ENCODE measurements at places on chromosomes 12 and 14.

DNA sequence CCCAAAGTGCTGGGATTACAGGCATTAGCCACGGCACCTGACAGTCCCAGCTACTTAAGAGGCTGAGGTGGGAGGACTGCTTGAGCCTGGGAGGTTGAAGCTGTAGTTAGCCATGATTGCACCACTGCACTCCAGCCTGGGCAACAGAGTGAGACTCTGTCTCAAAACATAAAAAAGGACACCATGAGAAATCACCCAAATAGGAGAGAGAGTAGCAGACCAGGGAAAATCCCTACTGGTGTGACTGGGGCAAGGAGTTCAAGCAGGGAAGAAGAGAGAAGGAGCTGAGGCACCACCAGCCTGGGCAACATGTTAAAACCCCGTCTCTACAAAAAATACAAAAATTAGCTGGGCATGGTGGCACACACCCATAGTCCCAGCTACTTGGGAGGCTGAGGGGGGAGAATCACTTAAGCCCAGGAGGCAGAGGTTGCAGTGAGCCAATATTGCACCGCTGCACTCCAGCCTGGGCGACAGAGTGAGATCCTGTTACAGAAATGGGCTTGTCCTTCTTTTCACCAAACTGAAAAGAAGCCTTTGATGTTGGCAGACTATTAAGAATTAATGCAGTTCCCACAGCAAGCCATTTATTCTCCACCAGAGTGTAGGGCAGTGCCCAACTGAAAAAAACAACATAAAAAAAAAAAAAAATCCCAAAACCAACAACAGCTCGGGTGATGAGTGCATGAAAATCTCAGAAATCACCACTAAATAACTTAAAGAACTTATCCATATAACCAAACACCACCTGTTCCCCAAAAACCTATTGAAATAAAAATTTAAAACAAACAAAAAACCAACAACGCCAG, 4.5 kb upstream of the SRSF9 start:
- DNase-seq: no peak

GRCh38 chr14:72183631-72184030, 251.4 kb downstream of the RGS6 start:
- no peak for DNase-seq

- no peak for DNase-seq
Measured at GRCh38 chr12:105814283-105814682, 324.5 kb downstream of the NUAK1 start.

- DNase-seq: no peak
Measured at GRCh38 chr12:45310627-45310968, 94.7 kb downstream of the ANO6 start.

GRCh38 chr12:31387466-31387865, 61.5 kb upstream of the SINHCAF start:
- no peak for DNase-seq

- DNase-seq: no peak
Measured at GRCh38 chr12:2083561-2083960, 30.8 kb downstream of the CACNA1C start.

- DNase-seq: no peak
Measured at GRCh38 chr12:41419131-41419893, 231.2 kb downstream of the PDZRN4 start.

DNA sequence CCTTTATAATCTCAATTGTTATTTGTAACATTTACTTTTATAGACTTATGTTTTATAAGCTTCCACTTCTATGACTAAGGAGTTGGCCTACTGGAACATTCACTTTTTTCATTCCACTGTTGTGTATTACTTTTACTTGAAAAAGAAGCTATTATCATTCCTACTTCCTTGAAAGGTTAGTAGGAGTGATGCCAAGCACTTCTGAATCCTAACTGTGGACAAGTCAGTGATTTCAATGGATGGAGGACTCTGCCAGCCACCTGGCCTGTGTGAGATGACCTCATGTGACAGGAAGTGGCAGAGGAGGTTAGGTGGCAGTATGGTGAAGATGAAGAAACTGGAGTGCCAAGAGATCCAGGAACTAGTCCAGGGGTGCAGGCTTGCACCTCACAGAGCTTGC, 46.0 kb downstream of the TECPR2 start:
- no peak for DNase-seq

- no peak for DNase-seq
Measured at GRCh38 chr12:39764944-39765560, 145.4 kb upstream of the ABCD2 start.

DNA sequence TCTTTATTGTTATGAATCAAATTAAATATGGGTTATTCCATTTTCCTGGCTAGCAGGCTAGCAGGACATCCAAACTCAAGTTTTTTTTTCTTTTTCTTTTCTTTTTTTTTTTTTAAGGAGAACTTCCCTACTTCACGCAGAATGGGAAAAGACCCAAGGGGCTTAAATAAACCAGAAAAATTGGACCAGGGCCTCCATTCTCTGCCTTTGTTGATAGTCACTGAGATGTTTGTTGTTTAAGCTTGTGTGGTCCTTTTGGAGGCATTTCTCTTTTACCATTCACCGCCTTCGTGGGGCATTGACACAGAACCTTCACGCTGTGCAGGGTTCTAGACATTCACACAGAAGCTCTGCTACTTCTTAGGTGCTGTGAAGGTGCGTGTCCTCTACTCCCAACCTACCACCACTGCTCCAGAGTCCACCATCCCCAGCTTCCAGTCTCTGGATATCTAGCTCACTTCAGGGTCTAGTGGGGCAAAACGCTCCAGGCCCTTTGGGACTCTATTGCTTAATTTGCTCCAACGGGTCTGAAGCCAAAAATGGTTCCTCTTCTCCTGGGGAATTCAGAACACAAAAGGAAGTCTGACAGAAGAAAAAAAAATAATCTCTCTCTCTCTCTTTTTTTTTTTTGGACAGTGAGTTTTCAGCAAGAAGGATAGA, 301.3 kb downstream of the AEBP2 start:
- no peak for DNase-seq

GRCh38 chr14:85233756-85234155, 296.2 kb upstream of the FLRT2 start:
- DNase-seq: peak; percentile 23

- no peak for DNase-seq
Measured at GRCh38 chr12:30925607-30926242, 823 bp upstream of the TSPAN11 start.

- DNase-seq: no peak
Measured at GRCh38 chr12:117231750-117232149, 41.5 kb upstream of the FBXO21 start.

GRCh38 chr12:13680916-13681315, 300.5 kb downstream of the GRIN2B start:
- no peak for DNase-seq

DNA sequence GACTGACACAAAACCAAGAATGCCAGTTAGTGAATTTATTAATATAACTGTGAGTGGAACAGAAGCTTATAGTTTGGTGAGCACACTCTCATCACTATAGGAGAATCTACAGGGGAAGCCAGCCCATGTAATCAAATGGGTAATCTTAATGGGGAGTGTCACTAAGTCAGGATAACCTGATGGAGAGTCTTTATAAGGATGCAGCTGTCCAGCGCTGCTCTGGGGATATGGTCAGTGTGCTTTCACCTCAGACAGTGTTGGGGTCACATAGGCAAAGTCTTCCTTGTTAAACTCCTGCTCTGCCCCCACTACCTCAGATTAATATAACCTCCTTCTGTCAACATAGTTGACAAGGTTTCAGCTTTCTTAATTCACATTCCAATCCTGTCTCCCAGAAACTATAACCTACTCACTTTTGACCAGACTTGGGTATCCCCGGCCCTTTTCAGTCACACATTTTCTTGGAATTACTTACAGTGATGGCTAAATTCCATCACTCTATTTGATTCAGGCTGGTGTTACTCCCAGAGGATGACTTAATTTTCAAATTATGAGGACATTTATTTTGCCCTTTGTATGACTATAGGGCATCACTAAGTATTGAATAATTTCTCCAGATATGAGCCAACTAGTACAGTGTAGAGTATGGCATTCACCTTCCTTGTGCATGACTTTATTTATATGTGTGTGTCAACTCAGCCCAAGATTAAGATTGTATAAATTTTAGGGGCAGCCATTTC, 13.2 kb downstream of the STK38L start:
- no peak for DNase-seq

GRCh38 chr12:95168746-95169145, 48.5 kb downstream of the FGD6 start:
- no peak for DNase-seq

DNA sequence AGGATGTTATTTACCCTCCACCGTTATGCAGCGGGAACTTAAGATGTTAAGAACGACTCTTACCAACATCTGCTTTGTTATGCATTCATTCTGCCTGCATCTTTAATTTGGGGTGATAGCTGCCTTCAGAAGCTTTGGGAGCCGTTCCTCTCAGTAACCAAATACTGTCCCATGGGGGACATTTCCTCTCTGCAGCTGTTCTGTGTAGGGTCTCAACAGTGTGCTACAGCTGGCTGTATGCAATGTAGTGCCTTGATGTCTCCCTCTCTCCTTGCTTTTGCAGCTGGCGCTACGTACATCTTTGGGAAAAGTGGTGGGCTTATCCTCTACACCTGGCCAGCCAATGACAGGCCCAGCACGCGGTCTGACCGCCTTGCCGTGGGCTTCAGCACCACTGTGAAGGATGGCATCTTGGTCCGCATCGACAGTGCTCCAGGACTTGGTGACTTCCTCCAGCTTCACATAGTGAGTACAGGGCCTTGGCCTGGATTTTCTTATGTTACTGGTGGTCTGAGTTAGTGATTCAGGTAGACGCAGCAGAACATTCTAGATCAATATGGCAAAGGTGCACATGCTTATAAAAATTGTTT, 744.3 kb downstream of the DIO2 start:
- DNase-seq: no peak

DNA sequence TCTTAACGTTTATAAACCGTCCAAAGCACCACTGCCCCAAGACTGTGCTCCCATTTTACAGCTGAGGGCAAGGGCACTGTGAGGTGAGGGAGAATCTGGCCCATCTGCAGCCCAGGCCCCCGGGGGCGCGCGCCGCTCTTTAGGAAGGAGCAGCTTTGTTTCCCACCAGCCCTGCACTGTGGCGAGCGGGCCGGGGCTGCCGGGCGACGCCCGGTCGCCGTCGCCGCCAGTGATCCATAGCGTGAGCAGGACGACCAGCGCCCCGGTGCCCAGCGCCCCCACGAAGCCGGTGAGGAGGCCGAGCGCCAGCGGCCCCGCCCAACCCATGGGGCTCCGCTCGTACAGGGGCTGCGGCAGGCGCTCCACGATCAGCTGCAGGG, 34.6 kb downstream of the FIGNL2 start:
- DNase-seq: no peak

GRCh38 chr12:75977952-75978671, 53.5 kb downstream of the PHLDA1 start:
- peak; percentile 81 for DNase-seq

DNA sequence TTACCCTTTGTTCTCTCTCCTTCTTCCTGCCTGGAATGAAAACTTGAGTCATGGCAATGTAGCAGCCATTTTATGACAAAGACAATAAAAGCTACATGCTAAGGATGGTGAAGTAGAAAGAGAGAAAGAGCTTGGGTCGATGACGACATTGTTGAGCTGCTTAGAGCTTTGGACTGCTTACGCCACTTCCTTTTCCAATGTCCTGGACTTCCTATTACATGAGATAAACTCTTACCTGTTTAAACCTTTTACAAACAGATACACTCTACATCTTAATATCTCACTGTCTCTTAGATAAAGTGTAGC, 70.1 kb downstream of the PEBP1 start:
- DNase-seq: no peak

DNA sequence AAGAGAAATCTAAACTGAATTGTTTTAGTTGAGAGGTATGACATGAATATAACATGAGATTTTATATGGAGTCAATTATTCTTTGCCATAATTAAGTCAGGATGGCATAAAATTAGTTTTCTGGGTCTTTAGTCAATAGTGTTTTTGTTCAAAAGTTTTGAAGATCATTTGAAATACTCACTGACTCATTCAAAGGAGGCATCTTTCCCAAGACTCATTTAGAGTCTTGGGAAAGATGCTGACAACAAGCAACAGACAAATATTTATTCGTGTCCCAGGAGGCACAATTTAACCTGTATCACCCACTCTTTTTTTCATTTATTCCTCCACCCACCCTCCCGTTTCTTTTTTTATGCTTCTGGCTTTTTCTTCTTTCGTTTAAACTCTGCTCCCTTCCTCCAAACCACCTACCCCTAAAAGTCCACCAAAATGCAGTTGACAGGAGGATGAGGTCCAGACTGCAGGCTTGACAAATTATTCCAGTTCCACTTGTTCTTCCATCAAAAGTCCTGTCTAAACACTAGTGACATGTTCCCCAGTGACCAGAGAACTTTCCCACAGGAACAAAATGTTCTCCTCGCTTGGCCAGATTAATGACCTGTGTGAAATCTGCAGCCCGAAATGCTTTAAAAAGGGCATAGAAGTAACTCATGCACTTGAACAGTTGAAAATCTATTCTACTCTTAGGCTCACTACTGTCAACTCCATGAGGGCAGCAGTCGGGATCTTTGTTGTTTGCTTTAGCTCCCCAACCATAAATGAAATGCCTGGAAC, 43.3 kb upstream of the CSRP2 start:
- DNase-seq: no peak

DNA sequence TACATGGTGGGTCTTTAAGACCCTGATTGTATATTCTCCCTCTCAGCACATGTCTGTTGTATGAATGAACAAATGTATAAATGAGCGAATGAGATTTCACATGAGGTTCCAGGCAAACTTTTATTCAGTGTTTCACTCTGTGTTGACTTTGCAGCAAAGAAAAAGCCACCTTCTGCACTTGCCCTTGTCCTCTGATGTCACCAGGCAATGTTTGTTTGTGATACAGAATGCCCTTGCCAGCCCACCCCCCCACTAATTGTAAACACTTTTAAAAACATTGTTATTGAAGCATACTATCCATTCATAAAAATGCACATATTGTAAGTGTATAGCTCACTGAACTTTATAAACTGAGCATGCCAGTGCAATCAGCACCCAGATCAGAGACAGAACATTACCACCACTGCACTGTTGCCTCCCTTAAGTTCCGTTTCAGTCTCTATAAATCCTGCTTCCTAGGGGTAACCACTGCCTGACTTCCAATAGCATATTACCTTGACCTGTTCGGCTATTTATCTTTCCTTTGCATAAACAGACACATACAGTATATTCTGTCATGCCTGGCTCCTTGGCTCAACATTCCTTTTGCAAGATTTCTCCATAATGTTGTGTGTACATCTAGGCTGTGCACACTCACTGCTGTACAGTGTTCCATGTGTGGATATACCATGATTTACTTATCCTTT, 11.3 kb upstream of the LTA4H start:
- no peak for DNase-seq

GRCh38 chr14:32491416-32492016, 162.4 kb downstream of the AKAP6 start:
- no peak for DNase-seq

DNA sequence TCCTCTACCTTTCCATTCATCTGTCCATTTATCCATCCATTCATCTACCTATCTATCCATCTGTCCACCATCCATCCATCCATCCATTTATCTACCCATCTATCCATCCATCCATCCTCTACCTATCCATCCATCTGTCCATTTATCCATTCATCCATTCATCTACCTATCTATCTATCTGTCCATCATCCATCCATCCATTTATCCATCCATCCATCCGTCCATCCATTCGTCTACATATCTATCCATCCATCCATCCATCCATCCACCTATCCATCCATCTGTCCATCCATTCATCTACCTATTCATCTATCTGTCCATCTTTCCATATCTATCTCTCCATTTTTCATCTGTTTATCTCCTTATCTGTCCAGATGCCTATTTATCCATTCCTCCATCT, 21.0 kb downstream of the CABP1 start:
- no peak for DNase-seq

GRCh38 chr12:21865846-21866245, 75.4 kb downstream of the ABCC9 start:
- DNase-seq: no peak

- no peak for DNase-seq
Measured at GRCh38 chr14:95253039-95253630, 66.6 kb downstream of the CLMN start.
